ENCODE measurements at places on chromosomes 1 and 21. TPM values are rescaled to one million over a fixed set of nuclear protein-coding genes. Genes with fewer than 3 reads are reported as not detected.

The FCRL4 gene
- not detected for polyA plus RNA-seq

The F3 gene
- polyA plus RNA-seq, result 39.1 TPM

The FOXD2 gene
- 0.01 TPM for polyA plus RNA-seq

The LMX1A gene
- 0.10 TPM for polyA plus RNA-seq

The PDC gene
- not detected for polyA plus RNA-seq

The APCS gene
- not detected for polyA plus RNA-seq

The TMEM52 gene
- 2.1 TPM for polyA plus RNA-seq

The KRTAP26-1 gene
- not detected for polyA plus RNA-seq

The SLC25A34 gene
- 2.7 TPM for polyA plus RNA-seq
